ENCODE measurements at places on chromosomes 7 and 10. TPM values are rescaled to one million over a fixed set of nuclear protein-coding genes. Genes with fewer than 3 reads are reported as not detected.

DNA sequence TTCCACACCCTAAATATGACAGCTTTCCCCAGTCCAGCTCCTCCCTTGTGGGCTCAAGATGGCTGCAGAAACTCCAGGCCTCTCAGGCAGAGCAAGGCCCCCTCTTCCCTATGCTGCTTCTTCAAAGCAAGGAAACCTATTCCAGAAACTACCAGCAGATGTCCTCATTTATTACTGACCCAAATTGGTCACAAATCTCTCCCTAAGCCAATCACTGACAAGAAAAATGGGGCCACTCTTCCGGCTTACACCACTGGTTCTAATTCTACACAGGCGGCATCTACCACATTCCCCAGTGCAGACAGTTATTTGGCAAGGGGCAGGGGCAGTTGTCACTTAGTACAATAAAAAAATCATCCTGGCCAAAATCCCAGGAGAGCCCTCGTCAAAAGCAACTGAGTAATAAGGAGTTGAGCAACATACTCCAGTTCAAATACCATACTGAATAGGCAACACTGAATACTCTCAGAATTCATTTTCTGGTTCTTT lies 150.4 kb downstream of the SFMBT2 start:
- no peak for DNase-seq

DNA sequence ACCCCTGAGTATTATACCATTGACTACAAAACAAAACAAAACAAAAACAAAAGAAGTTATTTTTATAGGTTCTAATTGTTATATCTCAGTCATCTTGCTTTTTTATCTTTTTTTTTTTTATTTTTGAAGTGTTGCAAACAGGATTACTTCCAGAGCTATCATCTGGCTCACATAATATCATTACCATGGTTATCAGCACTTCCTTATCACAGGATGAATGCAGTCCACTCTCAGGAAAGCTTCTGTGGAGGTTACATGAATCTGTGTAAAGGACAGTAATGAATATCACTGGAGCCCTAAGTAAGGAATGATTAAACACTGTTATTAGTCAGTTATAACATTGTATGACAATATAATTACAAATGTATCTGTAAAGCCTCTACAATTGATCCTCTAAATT lies 451.5 kb downstream of the PLXDC2 start:
- no peak for DNase-seq

Gene DPP6
- total RNA-seq, result not detected

Gene AS3MT
- 0.47 TPM for total RNA-seq

Gene EBLN1
- total RNA-seq, result not detected

Gene BICC1
- total RNA-seq, result not detected

DNA sequence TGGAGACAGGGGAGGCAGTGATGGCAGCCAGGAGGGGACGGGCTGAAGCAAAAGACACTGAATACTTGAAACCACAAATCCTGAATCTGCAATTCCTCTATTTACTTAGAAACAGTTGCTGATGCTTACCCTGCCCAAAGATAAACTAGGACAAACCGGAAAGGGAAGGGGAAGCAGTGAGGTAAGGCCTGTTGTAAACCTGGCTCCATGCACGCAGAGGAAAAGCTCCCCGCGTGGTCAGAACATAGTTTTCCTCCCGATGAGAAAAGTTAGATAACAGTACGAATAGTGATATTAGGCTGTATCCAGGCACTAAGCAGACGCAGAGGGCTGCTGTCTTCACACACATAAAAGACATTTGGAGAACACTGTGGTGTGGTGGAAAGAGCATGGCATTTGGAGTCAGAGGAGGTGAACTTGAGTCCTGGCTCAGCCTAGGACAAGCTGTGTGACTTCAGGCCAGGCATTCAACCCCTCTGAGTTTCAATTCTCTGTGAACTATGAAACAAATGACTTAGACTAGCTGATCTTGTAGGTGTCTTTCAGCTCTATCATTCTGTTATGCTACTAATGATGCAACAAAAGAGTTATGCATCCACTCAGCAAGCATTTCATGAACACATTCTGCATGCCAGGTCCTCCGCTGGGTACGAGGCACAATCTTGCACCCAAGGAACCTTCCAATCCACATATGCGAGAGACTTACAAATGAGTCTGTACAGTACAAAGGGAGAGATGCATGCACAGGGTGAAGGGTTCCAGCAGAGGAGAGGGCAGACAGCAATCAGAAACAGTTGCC lies 80.9 kb downstream of the SORBS1 start:
- DNase-seq, result no peak

Gene KCP
- not detected for total RNA-seq

Gene C10orf95
- 0.37 TPM for total RNA-seq

DNA sequence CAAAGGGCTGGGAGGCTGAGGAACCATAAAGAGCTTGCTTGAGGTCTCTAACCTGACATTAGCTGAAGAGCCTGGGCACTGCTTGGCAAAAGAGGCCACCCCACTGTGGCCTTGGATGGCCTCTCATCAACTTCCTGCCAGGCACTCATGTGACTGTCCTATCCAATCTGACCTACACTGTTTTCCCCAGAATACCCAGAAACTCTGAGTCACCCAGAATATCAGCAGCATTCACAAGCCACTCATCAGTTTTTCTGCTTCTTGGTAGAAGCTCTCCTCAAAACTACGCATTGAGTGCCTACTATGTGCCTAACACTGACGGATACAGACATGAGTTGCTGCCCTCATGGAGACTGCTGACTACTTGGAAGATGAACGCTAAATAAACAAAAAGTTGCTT lies 4.1 kb upstream of the NT5C2 start:
- DNase-seq, result no peak

Gene AGAP9
- total RNA-seq, result 9.5 TPM

DNA sequence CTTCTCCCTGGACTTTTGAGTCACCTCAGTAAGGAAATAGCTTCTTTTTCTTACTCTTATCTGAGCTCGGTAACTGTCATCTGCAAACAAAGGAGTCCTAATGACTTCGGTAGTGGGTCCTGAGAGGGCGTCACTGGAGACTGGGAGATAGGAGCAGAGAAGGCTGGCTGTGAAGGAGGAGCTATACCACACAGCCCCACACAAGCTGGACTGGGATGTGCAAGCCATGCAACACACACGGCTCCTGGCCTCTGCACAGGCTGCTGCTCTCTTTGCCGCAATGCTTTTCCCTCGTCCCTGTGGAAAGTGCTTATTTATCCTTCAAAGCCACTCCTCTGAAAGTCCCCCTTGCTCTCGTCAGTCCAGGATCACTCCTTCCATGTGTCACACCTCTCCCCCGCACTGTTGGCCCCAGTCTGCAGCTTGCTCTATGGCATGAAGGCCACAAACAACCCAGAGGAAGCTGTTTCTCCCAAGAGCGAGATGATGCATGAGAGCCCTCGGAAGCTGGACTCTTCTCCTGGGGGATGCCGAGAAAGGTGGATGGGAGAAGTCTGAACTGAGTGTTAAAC lies 14.9 kb downstream of the TMEM273 start:
- no peak for DNase-seq

- DNase-seq, result no peak
Observed at GRCh38 chr7:151460474-151460855, 20.5 kb upstream of the CRYGN start.

- no peak for DNase-seq
Observed at GRCh38 chr7:55110282-55110992, 91.6 kb downstream of the EGFR start.

- DNase-seq, result no peak
Observed at GRCh38 chr7:151246102-151246850, 2.2 kb downstream of the SMARCD3 start.

Gene HIPK2
- 29.2 TPM for total RNA-seq

- peak; percentile 64 for DNase-seq
Observed at GRCh38 chr7:101815826-101816594, 1.4 kb upstream of the CUX1 start.

- DNase-seq, result no peak
Observed at GRCh38 chr7:31783221-31783620, 96.2 kb downstream of the PPP1R17 start.

DNA sequence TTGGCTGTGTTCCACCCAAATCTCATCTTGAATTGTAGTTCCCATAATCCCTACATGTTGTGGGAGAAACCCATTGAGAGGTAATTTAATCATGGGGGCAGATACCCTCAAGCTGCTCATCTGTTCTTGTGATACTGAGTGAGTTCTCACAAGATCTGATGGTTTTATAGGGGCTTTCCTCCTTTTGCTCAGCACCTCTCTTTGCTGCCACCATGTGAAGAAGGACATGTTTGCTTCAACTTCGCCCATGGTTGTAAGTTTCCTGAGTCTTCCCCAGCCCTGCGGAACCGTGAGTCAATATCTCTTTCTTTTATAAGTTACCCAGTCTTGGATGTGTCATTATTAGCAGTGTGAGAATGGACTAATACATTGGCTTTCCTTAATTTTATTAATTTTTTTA lies 527.8 kb downstream of the MDFIC start:
- no peak for DNase-seq

Gene BTRC
- total RNA-seq, result 19.7 TPM

DNA sequence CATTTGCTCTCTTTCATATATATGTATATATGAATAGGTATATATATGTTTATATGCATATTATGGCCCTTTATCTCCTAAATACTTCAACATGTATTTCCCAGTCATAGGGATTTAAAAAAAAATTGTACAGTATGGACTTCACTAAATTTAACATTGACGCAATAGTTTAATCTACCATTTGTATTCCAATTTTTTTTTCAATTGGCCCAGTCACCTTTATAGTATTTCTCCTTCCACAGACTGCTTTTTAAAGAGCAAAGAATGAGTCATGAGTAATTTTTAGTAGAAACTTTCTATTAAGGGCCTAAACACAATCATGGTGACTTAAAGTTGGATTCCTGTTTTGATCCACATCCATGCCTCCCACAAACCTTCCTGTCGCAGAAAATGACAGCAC lies 20.5 kb downstream of the CCSER2 start:
- no peak for DNase-seq

DNA sequence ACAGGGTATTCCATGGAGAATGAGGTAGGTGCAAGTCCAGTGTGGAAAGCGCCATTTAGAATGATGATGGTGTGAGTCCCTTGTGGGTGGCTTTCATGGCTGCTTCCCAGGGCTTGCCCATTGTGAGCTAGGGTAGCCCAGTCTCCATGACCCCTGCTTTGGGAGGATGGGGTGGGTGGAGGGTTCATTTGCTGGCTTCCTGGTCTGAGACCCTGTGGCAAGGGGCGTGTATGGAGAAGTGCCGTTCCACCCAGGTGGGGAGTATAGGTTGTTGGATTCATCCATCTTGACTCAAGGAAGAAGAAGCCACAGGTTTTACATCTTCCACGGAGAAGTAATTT lies 27.7 kb downstream of the CCM2 start:
- no peak for DNase-seq

- no peak for DNase-seq
Observed at GRCh38 chr10:58755677-58756076, 243.0 kb downstream of the BICC1 start.

- DNase-seq, result no peak
Observed at GRCh38 chr10:59829601-59830000, 76.3 kb upstream of the MRLN start.

DNA sequence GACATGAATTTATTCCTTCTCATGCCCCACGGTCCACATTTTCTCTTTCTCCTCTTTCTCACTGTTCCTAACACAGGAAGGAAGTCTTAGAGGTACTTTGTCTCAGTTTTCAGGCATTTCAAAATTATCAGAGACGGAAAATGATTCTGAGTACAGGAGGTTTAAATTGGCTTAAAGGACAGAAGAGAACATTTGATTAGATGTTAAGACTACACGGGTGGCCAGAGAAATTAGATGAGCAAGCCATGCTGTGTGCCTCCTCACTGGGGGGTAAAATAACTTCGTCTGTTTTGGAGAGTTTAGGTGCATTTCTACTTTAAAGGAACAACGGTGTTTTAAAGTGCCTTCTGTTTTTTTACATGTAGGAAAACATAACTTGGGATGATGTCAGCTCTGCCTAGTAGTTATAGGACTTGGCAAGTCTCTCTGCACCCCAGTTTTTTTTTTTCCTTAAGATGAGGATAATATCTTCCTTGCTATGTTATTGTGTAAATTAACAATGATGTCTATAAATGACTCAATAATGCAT lies 66.9 kb downstream of the MCMBP start:
- DNase-seq, result no peak

Gene CRHR2
- total RNA-seq, result not detected

Gene CCL24
- not detected for total RNA-seq

Gene TMEM72
- total RNA-seq, result not detected

DNA sequence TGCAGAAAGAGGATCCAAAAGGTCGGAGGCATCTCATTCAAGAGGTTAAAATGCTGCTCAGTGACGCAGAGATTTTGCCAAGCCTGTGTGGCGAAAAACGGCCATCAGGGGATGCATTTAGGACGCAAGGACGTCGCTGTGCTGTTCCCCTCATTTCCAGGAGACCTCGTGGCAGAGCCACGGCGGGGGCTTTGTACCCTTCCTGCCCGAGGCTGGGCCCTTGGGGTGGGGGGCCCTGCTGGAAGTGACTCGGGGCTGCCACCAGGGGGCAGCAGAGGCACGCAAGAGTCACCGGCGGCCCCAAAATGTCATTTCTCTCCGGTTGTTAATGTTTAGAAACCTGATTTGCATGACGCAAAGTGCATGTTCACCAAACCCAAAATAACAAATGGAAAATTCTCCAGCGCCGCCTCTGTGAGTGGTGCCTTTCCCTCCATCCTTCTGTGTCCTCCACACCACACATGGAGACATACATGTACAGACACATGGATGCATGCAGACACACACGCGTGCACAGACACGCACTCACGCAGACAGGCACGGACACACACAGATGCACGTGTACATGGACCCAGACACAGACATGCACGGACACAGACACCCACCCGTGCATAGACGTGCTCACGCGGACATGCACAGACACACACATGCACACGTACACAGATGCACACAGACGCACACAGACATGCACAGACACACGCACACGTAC lies 51.0 kb upstream of the NKX6-2 start:
- peak; percentile 14 for DNase-seq

Data from activated T-helper 1 cell treated with anti-CD3 and anti-CD28 coated beads, Interleukin-12 subunit alpha, Interleukin-12 subunit beta, Interleukin-2, Interleukin-4 antibody, amounts not matched to agents 30 ng/mL and 10 ng/mL and 1 ng/mL, durations not matched to agents 14 hours and 24 hours and 36 hours (primary cell).